ENCODE measurements at places on chromosomes 16 and 17.

DNA sequence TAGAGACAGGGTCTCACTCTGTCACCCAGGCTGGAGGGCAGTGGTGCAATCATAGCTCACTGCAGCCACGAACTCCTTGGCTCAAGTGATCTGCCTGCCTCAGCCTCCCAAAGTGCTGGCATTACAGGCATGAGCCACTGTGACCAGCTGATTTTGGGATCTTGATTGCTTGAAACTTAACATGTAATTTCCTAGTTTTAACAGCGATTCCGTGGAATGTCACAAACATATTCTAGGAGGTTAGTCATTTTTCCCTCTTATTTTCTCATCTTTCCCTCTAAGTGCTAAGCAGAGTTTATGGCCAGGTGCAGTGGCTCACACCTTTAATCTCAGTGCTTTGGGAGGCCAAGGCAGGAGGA, 123.4 kb upstream of the CACNG3 start:
- DNase-seq, result no peak

DNA sequence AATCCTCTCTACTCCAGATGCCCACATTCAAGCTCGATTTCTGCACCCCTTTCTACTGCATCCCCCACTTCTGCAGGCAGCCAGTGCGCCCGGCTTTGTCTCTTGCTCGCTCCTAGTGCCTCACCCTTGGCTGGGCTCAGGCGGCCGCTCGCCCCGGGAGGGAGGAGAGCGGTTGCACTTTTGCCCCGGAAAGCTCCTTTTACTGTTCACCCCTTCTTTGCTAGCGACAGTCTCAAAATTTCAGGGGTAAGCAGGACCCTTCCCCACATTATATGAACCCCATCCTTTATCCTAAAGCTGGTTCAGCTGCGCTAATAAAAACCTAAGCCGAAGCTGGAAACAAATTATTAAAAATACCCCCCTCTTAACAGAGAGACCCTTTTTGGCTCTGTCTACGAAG, 1.0 kb downstream of the HOXB5 start:
- DNase-seq, result peak; percentile 20

DNA sequence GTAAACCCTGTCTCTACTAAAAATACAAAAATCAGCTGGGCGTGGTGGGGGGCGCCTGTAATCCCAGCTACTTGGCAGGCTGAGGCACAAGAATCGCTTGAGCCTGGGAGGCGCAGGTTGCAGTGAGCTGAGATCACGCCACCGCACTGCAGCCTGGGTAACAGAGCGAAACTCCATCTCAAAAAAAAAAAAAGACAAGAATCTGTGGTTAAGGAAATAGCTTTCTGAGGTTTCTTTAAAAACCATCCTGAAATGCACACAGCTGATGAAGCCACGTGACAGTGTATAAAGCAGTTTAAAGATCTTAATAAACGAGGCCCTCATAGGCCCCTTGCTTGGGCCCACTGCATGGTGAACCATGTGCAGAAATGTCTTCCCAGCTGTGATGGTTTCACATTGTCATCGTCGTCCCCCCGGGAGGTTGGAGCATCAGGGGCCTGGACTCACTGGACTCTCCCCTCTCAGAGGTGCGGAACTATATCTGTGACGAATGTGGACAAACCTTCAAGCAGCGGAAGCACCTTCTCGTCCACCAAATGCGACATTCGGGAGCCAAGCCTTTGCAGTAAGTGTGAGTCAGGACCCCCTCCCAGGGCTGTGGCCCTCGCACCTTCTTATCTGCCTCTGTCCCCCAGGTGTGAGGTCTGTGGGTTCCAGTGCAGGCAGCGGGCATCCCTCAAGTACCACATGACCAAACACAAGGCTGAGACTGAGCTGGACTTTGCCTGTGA, 16.2 kb downstream of the ZNF276 start:
- peak; percentile 64 for DNase-seq

DNA sequence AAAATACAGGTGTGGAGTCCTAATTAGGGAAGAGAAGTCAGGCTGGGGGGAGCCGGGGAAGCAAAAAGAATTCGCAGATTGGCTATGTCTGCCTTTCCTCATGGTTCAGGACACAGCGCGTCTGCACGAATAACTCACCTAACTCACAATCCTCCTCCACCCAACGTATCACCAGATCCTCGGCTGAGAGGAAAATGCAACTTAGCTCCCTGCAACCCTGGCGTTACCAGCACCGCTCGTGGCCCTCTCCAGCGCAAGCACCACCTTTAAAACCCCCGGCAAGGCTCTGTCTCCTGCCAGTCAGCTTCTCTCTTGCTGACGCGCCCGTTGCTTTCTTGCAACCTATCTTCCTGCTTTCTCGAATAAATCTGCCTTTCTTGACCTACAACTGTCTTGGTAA, 49.8 kb upstream of the METRNL start:
- no peak for DNase-seq

DNA sequence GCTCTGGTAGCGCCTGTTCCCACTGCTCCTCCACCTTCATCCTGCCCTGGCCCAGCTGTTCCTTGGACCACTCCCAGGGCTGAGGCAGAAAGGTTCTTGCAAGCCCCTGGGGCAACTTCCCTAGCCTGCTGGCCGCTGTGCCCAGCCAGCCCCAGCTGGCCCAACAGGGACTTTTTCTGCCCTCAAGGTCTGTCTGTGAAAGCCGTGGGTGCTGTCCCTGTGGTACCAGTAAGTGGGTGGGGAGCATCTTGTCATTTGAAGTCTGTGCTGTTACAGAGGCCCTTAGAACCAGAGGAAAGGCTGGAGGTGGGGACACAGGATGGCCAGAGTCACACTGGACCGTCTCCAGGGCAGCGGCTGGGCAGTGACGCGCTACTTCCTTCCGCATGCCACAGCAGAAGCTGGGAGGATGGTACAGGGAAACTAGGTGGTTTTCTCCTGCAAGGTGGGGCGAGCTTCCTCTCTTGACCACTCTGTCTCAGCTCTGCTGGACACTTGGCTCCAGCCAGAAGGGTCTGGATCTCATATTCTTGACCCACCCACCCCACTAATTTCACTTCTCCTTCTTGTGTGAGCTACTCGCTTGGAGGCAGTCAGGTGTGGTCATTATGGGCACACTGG, 87.8 kb downstream of the PLCG2 start:
- DNase-seq, result no peak

GRCh38 chr17:41705271-41705991, 6.7 kb upstream of the GAST start:
- no peak for DNase-seq

DNA sequence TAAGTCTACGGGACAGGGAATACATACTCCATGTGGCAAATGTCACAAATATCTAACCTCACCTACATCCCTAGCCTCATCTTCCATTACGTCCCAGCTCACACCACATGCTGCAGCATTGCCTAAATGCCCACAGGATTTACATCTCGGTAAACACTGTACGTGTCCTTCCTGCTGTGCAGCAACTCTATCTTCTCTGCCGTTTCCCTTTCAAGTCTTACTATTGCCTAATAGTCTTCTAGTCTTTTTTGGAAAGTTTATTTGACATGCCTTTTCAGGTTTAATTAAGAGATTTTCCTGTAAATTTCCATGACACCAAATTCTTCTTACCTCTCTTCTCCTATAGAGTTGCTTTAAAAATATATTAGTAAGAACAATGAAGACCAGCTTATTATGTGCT, 120.5 kb downstream of the HS3ST4 start:
- no peak for DNase-seq

DNA sequence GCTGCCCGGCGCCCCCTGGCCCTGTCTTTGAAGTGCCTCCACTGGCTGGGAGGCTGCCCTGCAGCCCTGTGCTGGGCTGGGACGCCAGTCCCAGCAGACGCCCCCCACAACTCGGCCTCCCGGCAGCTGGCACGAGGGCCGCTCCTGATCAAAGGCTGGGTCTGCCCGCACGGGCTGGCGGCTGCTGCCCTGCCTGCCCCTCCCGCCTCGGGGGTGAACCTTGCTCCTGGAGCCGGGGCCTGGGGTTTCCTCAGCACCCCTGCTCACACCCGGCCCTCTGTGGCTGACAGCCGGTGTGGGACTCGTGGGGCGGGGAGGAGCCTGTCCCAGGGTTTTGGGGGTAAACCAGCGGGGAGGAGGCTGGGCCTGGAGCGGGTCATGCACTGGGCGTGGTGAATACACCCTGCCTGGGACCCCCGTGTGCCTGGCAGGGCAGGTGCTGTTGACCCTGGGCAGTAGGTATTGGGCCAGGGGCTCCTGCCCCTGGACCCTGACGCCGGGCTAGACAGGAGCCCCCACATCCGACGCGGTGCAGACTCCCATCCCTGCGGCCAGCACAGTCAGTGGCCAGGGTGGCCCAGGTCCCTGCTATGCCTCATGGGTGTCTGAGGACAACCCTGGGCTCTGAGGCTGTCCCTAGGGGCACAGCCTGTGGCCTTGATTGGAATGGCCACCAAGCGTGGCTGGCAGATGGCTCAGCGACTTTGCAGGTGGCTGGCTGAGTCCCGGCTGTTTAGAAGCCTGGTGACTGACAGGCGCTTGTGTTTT, 21.7 kb downstream of the CENPX start:
- no peak for DNase-seq

GRCh38 chr16:49127103-49127502, 154.5 kb downstream of the CBLN1 start:
- DNase-seq, result no peak

DNA sequence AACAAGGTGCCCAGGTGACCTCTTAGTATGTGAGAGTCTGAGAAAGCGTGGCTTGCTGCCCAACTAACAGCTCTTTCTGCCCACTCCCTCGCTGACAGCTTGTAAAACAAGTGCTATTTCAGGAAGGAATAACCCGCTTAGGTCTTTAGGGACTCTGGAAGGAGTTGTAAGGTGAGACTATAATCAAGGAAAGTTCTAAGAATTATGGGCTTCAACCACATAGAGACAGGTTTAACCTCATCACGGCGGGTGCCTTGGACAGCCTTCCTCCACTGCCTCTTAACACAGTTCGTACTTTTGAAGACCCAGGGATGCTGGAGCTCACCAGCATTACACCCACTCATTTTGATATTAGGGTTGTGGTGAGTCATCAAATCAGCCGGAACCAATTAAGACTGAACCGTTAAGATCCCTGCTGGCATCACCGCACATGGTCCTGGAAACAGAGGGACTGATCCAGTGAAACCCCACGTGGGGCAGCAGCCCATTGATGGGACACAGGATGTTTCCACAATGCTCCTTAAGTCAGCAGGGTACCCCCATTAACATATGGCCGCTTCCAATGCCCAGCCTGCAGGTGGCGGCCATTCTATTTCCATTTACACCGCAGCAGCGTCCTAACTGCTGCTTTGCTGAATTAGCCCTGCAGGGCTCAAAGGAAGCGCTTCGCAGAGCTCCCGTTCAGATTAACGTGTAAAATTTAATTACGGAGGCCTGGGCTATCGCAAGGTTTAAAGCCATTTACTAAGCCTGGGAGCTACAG, 176.6 kb upstream of the SDK2 start:
- no peak for DNase-seq

GRCh38 chr16:72202014-72202413, 30.1 kb upstream of the PMFBP1 start:
- DNase-seq, result peak; percentile 39

DNA sequence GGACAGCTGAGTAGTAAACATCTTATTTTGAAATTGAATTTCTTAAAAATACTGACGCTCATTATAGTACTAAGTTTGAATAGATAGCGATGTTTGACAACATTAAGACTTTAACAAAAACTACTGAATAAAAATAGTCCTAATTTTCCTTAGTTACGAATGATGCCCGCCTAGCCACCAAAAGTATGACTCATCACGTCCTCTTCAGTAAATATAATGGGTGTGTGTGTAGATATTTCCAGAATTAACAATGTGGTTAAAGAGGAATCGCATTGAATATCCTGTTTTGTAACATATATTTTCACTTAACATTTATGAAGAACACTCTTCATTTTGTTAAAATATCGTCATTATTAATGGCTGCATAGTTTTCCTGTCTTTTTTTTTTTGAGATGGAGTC, 187.6 kb downstream of the MYO1D start:
- no peak for DNase-seq

- no peak for DNase-seq
Measured at GRCh38 chr17:38658741-38659345, 15.9 kb downstream of the EPOP start.

DNA sequence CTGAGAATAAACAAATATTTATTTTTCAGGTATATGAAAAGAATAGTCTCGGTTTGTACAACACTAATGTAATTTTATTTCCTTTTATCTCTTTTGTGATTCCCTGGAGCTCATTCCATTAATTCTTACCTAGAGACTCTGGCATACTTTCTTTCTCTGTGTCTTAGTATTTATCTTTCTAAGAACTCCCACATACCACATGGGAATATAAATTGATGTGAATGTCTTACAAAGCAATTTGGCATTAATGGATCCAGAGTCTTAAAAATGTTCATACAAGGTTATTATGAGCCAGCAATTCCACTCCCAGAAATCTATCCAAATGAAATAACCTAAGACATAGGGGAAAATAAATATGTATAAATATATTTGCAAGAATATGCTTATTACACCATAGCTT, 202.7 kb downstream of the CDH11 start:
- DNase-seq, result no peak

DNA sequence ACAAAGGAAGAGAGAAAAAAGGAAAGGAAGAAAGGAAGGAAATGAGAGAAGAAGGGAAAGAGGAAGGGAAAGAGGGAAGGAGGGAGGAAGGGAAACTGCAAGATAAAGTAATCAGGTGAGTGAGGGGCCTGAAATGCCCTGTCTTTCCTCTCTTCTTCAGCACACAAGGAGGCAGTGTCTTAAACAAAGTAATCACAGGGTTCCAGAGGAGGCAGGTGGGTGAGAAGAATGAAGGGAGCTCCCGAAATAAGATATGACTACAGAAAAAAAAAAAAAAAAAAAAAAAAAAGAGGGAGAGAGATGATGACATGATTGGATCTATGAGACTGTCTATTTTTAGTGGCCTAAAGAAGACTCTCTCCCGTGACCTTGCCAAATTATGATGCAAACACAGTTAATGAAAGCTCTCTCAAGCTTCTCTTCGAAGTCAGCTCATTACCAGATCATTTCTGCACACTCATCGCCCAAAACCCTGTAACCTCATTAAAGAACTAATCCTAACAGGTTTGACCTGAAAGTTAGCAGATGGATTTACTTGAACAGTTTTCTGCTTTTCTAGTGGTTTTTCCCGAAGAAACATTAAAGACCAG, 53.6 kb downstream of the CDH11 start:
- no peak for DNase-seq

GRCh38 chr16:57562669-57563486, 20.4 kb downstream of the ADGRG5 start:
- no peak for DNase-seq

DNA sequence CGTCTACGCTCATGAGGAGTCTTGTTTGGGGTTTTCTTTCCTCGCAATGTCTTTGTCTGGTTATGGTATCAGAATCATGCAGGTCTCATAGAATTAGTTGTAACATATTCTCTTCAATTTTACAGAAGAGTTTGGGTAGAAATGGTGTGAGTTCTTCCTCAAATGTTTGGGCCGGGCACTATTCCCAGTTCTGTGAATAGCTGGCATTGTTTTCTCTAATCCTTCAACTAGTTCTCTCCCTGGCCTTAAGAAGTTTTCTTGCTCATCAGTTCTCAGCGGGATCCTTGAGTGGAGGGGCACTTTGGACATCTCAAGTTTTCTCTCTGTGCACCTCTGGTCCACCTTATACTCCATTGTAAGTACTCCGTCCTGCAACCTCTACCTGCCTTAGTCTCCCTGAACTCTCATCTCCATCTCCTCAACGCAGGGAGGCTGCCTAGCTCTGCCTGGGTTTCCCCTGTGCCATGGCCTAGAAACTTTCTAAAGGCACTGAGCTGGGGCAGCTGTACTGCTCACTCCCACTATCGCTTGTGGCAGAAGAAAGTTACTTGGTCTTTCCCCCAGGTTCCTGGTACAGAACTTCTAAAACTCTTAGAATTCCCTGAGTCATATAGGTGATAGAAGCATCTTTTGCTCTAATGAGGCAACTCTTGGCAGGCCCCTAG, 16.9 kb downstream of the NSMCE1 start:
- DNase-seq, result no peak

GRCh38 chr16:85429776-85430522, 183.2 kb upstream of the GSE1 start:
- no peak for DNase-seq

Measured in activated CD4-positive, alpha-beta T cell treated with anti-CD3 and anti-CD28 coated beads, Interleukin-10, Interleukin-2, amounts not matched to agents 100 ng/mL and 50 ng/mL, durations not matched to agents 16 hours and 8 hours (primary cell).